Activated gamma-delta T cell treated with Interleukin-2 at 50 U/mL for 16 hours (primary cell): ENCODE measurements at places on chromosomes 7 and 10.
A peak's percentile ranks its signal among the peaks of the same experiment; 100 is the strongest.

- DNase-seq, result no peak
Observed at GRCh38 chr7:30164567-30164966, 29.8 kb downstream of the MTURN start.

DNA sequence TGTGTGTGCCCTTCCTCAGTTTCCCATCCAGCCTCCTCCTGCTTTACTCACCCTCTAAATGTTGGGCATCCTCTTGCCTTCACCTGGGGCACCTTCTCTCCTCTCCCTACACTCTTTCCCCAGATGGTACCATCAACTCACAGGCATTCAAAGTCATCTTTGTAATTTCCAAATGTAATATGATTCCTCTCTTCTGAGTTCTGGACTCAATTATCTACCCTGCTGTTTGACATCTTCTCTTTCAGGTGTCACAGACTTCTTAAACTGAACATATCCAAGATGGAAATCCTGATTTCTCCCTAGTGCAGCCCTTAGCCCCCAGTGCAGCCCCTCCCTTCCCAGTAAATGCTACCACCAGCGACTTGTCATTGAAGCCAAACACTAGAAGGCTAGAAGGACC lies 422.8 kb downstream of the KCNMA1 start:
- no peak for DNase-seq

GRCh38 chr7:118877187-118877586 lies 652.7 kb downstream of the ANKRD7 start:
- DNase-seq, result no peak

- DNase-seq, result no peak
Observed at GRCh38 chr7:99562114-99562784, 3.8 kb downstream of the ZNF655 start.

DNA sequence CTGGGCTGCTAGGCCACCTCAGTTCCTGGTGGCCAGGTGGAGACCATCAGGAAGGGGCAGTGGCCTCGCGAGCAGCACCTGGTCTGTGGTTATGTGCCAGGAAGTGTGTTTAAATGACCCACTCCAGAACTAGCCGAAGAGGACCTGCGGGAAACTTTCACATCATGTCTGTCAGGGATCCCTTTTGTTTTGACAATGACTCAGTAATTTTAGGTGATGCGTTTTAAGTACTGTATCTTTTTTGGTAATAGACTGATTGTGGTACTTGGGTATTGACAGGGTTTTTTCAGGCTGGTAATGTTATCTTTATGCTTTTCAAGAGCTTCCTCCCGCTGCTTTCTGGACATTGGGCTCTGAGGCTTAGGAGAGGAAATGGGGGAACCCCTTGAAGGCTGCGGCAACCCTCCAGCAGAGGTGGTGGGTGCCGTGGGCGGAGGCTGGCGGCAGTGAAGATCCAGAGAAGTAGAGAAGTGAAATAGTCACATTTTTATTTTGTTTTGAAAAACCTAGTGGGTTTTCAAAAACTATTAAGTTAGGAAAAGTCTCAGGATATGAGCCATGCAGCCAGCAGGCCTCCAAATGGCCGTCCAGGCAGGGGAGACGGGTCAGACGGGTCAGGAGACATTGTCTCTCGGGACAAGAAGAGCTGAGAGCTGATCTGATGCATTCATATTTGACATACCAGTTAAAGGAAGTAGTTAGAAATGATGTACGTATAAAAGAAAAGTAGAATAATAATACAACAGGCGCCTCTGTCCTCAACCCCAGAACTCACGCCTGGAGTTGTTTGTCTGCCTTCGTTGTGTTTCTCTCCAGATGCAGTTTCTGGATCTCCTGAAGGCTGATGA lies 27.7 kb downstream of the PPP2R2D start:
- DNase-seq, result peak; percentile 14

- no peak for DNase-seq
Observed at GRCh38 chr7:43782768-43783555, 24.5 kb downstream of the BLVRA start.

- DNase-seq, result no peak
Observed at GRCh38 chr10:93081834-93082233, 8.1 kb downstream of the CYP26A1 start.

DNA sequence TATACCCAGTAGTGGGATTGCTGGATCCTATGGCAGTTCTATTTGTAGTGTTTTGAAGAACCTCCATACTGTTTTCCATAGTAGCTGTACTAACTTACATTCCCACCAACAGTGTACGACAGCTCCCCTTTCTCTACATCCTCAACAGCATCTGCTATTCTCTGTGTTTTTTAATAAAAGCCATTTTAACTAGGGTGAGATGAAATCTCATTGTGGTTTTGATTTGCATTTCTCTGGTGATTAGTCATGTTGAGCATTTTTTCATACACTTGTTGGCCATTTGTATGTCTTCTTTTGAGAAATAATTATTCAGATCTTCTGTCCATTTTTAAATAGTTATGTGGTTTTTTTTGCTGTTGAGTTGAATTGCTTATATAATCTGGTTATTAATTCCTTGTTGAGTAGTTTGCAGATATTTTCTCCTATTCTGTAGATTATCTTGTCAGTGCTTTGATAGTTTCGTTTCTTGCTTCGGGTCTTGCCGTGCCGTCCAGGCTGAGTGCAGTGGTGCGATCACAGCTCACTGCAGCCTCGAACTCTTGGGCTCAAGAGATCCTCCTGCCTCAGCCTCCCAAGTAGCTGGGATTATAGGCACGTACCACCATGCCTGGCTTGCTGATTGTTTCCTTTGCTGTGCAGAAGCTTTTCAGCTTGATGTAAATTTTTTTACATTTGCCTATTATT lies 12.0 kb downstream of the MTG1 start:
- no peak for DNase-seq

GRCh38 chr10:31757831-31758230 lies 170.8 kb downstream of the ARHGAP12 start:
- DNase-seq, result no peak

DNA sequence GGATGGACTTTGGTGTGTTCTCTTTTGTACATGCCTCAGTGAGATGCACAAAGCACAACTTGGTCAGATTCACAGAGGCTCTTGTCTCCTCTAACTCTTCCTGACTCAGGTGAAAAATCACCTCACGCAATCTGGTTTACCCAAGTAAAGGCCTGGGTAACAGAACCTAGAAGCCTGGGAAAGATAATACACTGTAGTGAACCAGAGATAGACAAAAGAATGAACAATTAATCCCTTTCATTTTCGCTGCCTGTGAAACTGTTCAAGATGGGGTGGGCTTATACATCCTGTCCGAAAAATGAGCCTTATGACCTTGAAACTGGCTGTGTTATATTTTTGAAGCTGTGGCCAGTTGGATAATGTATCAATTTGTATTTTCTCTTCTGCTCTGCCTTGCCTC lies 678.9 kb upstream of the TEX47 start:
- no peak for DNase-seq

DNA sequence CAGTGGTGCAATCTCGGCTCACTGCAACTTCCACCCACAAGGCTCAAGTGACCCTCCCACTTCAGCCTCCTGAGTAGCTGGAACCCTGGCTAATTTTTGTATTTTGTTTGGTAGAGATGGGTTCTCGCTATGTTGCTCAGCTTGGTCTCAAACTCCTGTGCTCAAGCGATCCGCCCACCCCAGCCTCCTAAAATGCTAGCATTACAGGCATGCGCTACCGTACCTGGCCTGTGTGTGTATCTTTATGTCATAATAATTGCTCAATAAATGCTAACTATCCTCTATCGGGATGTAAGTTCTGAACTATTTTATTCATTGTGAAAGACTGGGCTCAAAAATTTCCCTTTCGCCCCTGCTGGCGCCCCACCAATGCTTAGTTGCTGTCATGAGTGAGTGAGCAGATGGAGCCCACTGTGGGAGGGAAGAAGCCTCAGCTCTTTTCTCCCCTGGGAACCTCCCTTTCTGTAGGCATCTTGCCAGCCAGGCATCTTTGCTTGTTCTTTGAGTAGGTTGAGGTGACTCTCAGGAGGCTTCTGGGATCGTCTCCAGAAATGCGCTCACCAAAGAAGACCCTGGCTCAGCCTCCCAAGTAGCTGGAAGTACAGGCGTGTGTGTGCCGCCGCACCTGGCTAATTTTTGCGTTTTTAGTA lies 38.3 kb downstream of the CAMK1D start:
- DNase-seq, result no peak

- DNase-seq, result no peak
Observed at GRCh38 chr10:98415731-98416119, 743 bp upstream of the PYROXD2 start.

DNA sequence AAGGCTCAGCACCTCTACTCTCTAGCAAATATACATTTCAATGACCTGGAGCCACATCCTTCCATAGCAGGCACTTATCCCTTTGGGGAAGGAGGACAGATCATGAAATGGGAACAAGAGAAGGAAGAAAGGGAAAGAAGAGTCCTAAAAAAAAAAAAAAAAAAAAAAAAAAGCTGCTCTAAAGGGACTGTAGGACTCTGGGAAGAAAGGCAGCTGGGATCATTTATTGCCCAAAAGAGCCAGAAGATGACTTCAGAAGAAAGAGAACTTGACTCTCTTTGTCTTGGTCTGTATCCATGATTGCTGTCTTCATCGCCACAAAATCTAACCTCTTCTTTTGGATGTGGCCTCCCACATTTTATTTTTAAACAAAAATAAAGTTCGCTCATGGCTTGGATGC lies 203.6 kb upstream of the CELF2 start:
- DNase-seq, result no peak

DNA sequence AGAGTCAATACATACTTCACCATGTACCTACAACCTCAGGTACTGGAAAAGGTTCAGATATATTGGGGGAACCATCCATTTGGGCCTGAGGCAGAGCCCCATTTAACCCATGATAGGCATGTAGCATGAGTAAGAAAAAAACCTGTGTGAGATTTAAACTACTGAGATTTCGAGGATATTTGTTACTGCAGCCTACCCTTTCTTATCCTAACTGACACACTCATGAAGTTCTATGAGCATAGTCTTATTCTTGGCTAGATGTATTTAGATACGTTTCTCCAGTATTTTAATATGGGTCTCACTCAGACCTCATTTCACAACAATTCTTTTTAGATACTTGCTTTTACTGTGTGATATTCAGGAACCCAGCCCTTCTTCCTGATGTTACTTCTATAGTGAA lies 39.3 kb downstream of the GHRHR start:
- DNase-seq, result no peak

DNA sequence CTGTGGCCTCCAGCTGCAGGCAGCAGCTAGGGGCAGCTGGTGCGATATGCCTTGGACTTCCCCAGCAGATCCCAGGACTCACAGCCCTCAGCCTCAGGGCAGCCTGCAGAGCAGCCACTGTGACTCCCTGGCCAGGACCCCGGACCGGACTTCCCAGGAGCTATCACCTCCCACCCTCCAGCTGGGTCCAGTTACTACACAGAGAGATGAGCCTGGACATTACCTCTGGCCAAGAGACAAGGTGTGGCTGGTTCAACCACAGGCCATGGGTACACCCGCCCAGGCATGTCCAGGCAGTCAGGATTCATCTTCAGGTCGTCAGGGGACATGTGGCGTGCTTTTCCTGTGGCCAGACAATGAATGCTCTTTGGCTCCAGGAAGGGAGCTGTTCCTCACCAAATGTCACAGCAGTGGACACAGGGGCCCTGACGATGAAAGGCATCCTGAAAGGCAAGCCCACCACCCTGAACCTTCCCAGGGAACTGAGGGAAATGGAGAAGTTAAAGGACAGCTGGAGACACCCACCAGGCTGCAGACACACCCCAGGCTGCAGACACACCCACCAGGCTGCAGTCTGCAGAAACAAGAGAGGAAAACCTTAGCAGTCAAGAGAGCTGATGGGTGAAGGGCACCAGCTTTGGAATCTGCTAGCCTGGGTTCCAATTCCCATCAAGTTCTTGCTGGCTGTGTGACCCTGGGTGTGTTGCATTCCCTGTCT lies 25.8 kb upstream of the NANOS1 start:
- no peak for DNase-seq

- DNase-seq, result no peak
Observed at GRCh38 chr10:98012644-98013043, 17.8 kb downstream of the CRTAC1 start.

GRCh38 chr10:84944187-84944586 lies 615.8 kb downstream of the CCSER2 start:
- no peak for DNase-seq

DNA sequence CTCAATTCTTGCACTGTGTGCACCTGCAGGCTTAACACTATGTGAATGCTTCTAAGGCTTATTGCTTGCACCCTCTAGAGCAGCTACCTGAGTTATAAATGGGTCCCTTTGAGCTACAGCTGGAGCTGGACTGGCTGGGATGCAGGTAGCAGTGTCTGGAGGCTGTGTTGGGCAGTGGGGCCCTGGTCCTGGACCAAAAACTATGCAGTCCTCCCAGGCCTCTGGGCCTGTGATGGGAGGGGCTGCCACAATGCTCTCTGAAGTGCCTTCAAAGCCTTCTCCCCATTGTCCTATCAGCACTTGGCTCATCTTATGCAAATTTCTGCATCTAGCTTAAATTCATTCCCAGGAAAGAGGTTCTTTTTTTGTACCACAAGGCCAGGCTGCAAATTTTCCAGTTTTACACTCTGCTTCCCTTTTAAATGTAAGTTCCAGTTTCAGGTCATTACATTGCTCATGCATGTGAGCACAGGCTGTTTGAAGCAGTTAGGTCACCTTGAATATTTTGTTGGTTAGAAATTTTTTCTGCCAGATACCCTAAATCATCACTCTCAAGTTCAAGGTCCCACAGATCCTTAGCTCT lies 26.0 kb downstream of the KBTBD2 start:
- no peak for DNase-seq

DNA sequence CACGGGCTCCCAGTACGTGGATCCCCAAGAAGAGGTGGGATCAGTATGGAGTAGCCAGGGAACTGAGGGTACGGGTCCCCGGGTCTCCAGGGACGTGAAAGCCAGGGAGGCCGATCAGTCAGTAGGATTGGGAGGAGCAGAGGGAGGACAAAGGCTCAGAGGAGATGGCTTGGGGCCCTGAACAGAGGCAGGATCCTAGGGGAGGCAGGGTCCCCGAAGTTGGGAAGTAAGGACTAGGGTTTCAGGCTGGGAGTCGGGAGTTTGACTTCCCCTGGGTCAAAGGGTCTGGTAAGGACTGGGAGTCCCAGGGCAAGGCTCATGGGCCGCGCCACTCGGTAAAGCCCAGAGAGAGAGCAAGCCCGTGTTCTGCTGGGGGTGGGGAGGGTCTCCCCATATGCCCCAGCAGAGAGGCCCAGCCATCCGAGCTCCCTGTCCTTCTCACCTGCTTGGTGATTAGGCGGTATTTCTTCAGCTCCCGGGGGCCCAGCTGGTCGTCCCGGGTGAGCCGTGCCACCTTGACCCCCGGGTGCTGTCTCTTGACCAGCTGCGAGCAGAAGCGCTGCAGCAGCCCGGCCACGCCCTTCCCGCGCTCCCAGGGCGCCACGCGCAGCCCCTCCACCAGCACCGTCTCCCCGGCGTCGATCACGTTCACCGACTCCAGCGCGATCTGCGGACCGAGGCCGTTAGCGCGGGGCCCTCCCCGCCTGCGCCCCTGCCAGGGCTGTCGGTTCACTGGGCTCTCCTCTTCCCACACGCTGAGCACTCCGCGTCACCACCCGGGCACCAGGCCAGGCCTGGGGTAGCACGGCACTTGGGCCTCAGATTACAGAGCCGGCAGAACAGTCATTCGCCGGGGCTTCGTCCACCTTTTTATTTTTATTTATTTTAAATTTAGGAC lies 7.0 kb downstream of the NAT16 start:
- DNase-seq, result no peak

- no peak for DNase-seq
Observed at GRCh38 chr7:151218170-151218569, 7.9 kb upstream of the H2BK1 start.

- no peak for DNase-seq
Observed at GRCh38 chr7:24786306-24786705, 29.0 kb upstream of the GSDME start.

- no peak for DNase-seq
Observed at GRCh38 chr7:117803476-117803875, 69.8 kb downstream of the CTTNBP2 start.
